ENCODE measurements at places on chromosomes 12 and 14. TPM values are rescaled to one million over a fixed set of nuclear protein-coding genes. Genes with fewer than 3 reads are reported as not detected.

The PRPF40B gene
- total RNA-seq, result 6.3 TPM

- DNase-seq, result no peak
These were observed 350.3 kb upstream of the CCDC196 start for GRCh38 chr14:66135831-66136230.

DNA sequence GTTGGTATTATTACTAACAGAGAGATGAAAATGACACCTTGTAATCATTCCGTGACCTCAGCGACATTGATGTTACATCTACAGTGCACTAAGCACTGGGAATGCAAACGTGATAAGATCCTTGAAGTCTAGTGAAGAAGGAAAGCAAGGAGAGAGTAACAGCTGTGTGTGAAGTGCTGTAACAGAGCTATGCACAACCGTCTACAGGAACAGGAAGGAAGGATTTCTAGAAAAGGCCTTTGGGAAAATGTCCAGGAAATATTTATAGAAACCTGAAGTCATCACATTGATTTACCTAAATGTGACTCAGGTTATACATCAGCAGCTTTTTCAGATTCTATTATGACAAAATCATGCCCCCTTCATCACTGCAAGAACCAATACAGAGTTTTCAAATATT lies 304.2 kb upstream of the AMIGO2 start:
- no peak for DNase-seq

- peak; percentile 23 for DNase-seq
These were observed 30.6 kb downstream of the PPFIBP1 start for GRCh38 chr12:27554421-27555186.

DNA sequence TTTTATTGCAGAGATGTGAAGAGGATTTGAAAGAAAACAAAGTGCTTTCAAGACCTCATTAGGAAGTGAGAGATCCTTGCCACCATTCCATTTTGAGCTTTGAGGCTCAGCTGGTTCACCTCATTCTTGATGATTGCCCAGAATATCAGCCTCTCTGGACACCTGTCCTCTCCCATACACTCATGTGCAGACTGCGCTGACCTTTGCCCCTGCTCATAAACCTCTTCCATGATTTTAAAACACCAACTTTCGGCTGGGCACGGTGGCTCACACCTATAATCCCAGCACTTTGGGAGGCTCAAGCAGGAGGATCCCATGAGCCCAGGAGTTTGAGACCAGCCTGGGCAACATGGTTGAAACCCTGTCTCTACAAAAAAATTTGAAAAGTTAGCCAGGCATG lies 8.9 kb downstream of the COX14 start:
- DNase-seq, result no peak

GRCh38 chr14:79856381-79856780 lies 354.9 kb downstream of the DIO2 start:
- DNase-seq, result no peak

The RGS6 gene
- 0.26 TPM for total RNA-seq

DNA sequence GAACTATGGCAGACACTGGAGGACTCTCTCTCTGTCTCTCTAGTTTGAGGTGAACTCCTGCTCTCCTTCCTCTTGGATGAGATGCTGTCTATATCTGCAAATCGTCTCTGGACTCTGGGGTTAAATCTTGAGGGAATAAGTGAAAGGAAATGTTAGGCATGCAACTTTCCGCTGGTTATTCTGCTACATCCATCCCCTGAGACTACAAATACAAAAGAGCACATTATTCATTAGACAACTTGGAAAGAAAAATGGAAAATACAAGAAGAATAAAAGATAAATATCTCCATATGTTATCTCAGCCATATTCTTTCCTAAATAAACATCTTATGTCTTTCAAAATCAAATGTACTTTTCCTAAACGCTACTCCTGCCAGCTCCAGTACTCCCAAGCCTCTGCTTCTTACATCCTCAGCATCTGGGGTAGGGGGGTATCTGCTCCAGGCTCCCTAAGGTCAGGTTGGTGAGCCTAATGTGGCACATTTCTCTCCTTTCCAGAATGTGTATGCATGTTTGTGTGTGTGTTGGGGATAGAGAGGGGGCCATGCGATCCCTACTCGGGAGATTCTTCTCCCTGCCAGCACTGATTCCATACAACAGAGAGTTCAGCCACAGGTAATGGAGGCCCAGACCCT lies 102.9 kb upstream of the FSCB start:
- DNase-seq, result no peak

DNA sequence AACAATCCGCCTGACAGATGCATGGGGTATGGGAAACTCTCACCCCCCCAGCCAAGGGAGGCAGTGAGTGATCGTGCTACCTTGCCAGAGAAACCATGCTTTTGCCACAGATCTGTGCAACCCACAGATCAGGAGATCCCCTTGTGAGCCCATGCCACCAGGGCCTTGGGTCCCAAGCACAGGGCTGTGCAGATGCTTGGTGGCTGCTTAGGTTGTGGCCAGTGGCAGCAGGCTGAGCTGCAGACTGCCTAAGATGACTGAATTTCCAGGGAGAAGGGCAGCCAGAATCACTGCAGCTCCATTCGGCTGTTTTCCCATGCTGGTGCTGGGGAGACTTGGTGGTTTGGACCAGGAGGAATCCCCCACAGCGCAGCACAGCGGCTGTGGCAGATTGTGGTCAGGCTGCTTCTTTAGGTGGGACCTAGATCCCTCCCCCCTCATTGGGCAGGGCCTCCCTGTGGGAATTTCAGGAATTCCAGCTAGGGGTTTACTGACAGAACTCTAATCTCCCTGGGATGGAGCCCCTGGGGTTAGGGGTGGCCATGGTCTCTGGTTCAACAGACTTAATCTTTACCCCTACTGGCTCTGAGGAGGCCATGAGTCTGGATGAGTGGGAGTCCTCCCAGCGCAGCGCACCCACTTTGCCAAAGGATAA lies 264.6 kb upstream of the DAAM1 start:
- no peak for DNase-seq

The RIPK3 gene
- 9.9 TPM for total RNA-seq

GRCh38 chr12:104049903-104050356 lies at the start of gene GLT8D2:
TSS of gene GLT8D2 (minus strand) at chr12:104050187. CDS start at chr12:104019648, 30,539 bp downstream.
- peak; percentile 28 for DNase-seq

DNA sequence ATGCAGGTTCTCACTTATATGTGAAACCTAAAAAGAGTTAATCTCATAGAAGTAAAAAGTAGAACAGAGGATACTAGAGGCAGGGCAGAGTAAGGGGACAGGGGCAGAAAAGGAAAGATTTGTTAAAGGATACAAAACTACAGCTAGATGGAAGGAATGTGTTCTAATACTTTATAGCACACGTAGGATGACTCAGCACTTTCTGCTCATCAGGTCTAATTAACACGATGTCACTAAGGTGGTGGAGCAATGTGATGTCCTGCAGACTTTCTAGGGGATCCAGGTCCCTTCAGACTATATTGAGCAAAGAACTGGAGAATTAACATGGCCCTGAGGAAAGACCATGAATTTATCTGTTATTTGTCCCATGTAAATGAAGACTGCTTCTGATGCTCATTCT lies 80.8 kb upstream of the CMKLR1 start:
- no peak for DNase-seq

DNA sequence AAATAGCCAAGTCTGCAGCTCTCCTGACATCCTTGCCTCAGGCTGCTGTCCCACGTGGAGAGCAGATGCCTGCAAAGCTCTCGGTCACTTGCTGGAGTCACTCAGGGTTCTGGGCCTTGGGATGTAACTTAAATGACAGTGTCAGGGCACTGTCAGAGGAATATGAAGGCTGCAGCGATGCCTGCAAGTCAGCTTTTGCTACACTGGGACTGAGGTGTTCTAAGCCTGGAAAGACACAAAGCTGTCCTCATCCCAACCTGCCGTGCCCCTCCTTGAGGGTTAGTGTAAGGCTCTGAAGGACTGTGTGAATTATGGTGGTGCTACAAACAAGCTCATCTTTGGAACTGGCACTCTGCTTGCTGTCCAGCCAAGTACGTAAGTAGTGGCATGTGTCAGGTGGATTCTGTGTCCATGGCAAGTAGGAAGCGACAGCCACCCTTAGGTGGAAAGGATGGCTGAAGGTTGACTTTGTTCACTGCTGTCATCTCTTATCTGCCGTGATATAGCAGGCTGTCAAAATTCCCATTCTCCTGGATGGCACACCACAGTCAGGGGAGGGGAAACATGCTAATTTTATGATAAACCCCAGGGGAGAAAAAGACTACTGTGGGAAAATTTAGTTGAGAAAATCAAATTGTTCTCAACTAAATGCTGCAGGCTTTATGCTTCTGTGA lies 79.9 kb downstream of the DAD1 start:
- no peak for DNase-seq

The CLEC4D gene
- total RNA-seq, result not detected

The GXYLT1 gene
- total RNA-seq, result 5.6 TPM

DNA sequence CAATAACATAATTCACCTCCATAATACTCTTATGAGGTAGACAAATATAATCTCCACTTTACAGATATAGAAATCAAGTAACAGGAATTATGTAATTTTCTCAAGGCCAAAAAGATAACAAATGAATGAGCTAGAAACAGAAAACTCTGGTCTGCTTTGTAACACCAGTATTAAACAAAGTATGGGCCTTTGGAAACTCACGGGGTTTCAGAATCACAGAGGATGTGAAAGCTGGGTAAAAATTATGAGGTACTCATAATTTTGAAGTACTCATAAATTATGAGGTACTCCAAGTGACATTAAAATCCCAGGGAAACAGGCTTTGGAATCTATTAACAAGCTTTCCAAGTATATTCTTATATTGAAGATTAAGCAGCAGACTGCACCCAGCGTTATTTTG lies 140.2 kb downstream of the MED13L start:
- no peak for DNase-seq

- no peak for DNase-seq
These were observed 20.3 kb downstream of the FBRSL1 start for GRCh38 chr12:132510111-132510724.

DNA sequence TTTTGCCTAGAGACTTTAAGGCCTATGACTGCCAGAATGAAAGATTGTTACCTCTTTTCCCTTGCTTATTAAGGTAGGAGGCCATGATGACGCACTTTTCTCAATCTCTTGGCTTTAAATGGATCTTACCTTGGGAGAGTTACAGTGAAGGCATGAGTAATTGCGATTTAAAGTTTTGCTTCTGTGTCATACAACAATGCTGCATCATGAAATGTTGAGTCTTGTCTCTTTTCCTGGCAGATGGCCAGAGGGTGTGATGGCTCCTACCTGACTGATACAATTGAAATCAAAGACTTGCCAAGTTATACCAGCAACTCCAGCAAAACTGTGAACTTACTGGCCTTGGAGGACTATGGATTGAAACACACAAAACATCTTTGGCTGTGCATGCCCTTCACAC lies 17.2 kb upstream of the LRRK2 start:
- DNase-seq, result no peak

GRCh38 chr14:104968541-104969401 lies 9.4 kb downstream of the AHNAK2 start:
- no peak for DNase-seq

- no peak for DNase-seq
These were observed 60.9 kb upstream of the RFLNA start for GRCh38 chr12:124233846-124234640.

Data from body of pancreas (tissue), 4 donors.